ENCODE measurements at places on chromosomes 5 and 9.

- no peak for DNase-seq
Observed at GRCh38 chr5:169161022-169161680, 139.8 kb downstream of the SLIT3 start.

- DNase-seq, result no peak
Observed at GRCh38 chr9:76177931-76178330, 216.3 kb downstream of the RFK start.

DNA sequence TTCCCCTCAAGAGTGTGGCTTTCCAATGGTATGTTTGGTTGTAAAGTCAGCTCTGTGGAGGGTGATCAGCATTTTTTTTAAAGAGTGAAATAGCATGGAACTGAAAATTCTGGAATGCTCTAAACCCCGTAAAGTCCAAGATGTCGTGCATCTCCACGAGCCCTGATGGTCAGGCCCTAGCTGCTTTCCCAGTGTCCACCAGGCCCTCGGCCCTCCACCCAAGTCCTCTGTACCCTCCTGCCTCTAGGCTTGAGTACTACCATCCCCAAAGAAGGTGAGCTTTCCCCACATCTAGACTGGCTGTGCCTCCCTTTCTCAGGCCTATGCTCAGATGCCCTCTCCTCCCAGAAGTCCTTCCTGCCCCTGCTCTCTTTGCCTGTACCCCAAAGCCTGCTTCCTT is 280.3 kb downstream of the GADD45G start:
- DNase-seq, result no peak

DNA sequence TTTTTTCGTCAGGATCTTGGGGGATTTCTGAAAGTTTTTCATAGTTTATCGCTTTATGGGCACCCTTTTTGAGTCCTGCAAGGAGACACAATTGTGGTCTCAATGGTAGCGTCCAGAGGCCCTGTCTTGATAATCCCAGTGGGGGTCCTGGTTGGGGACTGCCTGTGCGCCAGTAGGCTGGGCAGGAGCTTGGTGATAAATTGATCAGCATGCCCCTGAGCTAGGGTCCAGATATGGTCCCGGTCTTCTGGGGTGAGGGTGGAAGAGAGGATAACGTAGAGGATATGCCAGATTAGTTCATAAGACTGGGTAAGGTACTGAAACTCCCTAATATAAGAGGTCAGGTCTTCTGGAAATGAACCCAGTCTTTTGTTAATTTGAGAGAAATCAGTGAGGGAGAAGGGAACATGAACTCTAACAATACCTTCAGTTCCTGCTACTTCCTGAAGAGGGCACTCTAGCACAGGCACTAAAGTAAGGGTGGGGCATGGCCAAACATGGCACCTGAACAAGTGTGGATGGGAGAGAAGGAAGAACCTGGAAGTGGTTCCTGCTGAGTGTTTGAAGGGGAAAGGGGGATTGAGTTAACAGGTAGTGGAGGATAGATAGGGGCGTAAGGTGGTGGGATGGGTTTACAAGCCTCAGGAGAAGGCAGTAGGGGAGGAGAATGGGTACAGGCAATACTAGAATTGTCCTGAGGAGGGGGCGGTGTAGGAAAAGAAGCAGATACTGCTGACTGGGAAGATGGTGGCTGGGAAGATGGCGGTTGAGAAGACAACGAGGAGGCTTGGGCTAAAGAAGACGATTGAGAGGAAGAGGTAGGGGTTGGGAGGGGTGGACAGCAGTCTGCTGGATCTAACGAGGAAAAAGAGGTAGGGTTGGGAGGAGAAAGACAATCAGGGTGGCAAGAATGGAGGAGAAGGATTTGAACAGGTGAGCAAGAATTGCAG is 33.8 kb upstream of the ANXA2R start:
- DNase-seq, result peak; percentile 20

- no peak for DNase-seq
Observed at GRCh38 chr9:19102181-19102630, 498 bp downstream of the HAUS6 start.

- DNase-seq, result no peak
Observed at GRCh38 chr5:180670586-180671359, 21.4 kb upstream of the FLT4 start.

GRCh38 chr5:97075649-97076048 is 66.8 kb downstream of the LIX1 start:
- no peak for DNase-seq

All from NCI-H1436 (cell line).